Amniotic epithelial cell (primary cell): ENCODE measurements at places on chromosomes 7 and 10.
A peak's percentile ranks its signal among the peaks of the same experiment; 100 is the strongest.

DNA sequence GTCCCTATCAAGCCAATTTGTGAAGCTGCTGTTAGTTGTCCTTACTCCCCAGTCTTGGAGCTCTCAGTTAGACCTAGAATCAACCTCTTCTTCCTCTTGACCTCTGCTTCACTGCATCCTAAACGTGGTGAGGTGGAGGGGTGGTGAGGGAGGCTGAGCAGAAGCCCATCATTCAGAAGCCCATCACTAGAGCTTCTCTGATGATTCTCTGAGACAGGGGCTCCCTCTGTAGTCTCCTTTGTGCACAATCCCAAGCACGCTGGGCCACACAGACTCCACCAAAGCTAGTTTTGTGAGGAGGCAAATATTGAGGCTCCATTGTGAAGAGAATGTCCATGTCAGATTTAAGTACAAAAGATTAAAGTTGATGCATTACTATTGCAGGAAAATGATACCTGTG, 163.8 kb upstream of the PRSS1 start:
- DNase-seq, result no peak

- DNase-seq, result peak; percentile 56
Measured at GRCh38 chr7:151725844-151726651, 150.9 kb downstream of the PRKAG2 start.

GRCh38 chr10:58593008-58593407, 80.3 kb downstream of the BICC1 start:
- no peak for DNase-seq

DNA sequence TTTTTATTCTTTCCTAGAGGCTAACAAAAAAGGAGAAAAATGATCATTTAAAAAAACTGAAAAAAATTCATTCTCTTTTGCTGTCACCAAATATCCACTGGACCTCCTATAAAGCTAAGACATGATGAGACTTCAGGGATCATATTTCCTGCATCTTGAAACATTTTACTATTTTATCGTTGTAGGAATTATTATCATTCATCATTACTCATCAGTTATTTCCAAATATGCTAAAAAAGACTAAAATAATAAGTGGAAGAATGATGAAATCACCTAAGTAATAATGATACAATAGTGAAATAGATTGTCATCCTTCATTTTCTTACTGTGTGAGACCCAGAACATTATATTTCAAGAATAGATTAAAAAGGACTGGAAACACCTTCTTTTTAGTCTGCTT, 28.3 kb downstream of the TAF3 start:
- DNase-seq, result no peak

- no peak for DNase-seq
Measured at GRCh38 chr7:43868681-43869005, 674 bp downstream of the MRPS24 start.

- DNase-seq, result no peak
Measured at GRCh38 chr7:95527776-95528250, 42.1 kb downstream of the ASB4 start.

- DNase-seq, result no peak
Measured at GRCh38 chr7:138916275-138916674, 64.9 kb downstream of the KIAA1549 start.

DNA sequence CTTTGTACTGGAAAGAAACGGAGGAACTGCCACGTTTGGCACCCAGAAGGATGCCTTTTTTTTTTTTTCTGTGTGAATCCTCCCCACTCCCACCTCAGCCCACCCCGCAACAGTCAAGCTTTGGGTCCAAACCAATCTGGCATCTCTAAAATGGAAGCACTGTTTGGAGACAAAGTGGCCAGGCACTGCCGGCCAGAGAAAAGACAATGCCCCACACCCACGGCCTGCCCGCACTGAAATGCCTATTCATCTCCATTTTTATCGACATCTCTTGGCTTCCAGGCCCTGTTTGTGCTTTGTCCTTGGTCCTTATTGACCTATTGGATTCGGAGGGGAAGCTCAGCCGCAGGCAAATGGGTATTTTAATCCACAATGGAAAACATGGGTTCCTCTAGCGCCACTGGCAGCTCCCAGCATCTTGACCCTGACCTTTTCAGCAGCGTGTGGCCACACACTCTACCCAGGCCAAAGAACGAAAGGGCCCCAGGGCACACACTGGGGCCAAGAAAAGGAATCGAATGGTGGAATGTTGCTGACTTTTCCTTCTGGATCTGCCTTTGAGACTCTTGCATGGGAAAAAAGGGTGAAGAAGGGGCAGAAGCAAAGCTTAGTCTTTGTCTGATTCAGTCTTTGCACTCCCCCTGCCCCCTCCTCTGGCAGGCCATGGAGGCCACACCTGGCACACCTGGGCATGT, 162.6 kb upstream of the CDCA7L start:
- no peak for DNase-seq

- no peak for DNase-seq
Measured at GRCh38 chr7:157979636-157980340, 607.8 kb downstream of the PTPRN2 start.

DNA sequence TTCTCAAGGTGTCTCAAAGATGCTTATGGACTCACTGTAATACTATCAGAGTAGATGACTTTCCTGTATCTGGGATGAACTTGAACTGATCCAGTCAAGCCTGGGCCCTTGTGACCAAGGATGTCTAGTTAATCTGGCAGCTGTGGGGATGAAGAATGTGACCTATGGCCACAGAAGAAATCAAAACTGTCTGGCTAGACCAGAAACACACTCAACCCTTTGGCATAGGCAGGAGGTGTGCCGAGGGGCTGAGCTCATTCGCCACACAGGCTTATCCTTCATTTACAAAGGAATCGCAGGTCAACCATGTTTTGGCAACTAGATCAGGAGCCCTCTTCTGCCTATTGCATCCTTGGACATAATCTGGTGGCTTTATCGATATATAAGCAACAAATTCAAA, 110.6 kb downstream of the ATXN7L1 start:
- no peak for DNase-seq

DNA sequence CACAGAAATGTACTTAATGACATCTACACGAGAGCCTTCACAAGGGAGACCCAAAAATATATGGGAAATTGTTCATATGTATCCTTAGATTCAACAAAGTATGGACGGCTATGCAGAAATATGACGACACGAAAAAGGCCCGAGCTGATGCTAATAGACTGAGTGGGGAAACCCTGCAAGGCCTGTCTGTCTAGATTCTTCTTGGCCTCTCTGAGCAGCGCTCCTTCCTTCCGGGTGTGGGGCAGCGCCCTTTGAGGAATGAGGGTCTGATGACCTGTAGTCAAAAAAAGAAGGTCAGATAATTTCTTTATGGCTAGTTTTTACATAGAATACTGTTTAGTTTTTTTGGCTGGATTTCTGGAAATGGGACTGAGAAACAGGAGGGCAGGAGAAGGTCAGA, 192.8 kb upstream of the AKR1E2 start:
- no peak for DNase-seq

- DNase-seq, result no peak
Measured at GRCh38 chr7:1331561-1332467, 99.1 kb downstream of the UNCX start.

DNA sequence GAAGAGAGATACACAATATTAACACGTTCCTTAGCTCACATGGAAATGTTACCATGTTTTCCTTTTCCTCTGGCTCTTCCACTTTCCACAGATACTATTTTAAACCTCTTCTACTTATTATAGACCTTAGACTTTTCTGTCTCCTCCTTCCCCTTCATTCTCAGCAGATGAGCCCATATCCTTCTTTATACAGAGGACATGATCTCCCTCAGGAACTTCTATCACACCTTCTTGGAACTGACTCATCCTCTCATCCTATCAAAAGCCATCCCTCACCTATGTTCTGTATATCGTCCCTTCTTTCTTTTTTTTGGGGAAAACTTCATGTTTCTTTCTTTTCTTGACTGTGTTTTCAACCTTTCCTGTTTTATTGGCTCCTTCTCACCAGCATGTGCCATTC, 20.8 kb downstream of the MTPN start:
- no peak for DNase-seq

GRCh38 chr7:101200504-101200861, 353 bp downstream of the MOGAT3 start:
- DNase-seq, result no peak

DNA sequence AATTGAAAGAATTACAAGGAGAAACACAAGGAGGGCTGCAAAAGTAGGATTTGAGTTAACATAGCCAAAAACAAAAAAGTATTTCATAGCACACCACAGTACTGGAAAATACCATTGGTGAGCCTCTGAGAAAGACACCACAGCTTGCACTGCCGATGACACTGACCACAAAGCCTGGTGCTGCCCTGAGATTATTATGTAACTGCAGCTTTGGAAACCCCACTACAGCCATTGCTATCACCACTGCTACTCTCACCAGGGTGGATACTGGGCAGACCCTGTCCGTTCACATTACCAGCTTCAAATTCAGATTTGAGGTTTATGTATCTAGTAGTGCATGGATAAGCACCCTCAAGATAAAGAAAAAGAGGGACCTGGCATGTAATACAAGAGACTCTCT, 1246.7 kb upstream of the SORCS1 start:
- no peak for DNase-seq

DNA sequence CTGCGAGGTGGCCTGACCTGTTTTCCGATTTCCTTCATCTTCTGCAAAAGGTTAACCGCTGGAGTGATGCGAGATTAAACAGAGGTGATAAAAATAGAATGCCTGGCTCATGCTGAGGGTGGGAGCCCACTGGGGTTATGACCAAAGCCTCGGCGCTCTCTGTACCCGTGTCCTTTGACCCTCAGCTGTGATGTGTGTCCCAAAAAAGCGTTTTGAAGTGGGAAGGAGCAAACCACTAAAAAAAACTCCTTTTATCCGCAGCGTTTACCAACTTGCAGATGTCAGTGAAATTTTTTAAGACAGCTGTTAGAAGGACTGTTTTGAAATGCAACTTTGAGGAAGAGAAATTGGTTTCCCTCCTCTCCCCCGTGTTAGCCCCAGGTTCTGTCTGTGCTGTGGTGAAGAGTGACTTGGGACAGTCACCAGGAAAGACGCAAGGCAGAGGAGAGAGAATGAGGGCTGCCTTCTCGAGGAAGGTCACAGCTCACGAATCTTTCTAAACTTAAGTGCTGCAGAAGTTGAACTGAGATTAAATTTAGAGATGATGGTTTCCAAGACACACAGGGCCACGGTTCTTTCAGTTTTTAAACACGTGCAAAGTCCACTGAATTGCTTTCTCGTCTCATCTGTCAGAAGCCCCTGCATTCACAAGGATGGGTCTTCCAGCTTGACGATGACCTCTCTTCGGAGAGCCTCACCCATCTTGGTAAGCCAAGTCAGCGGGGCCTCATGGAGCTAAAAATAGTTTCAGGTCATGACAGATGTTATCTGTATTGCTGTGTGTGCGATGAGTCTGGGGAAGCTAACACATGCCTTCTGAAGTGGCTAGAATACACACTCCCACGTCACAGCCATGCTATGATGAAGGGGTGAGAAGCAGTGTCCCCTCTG, 27.6 kb downstream of the AMZ1 start:
- peak; percentile 18 for DNase-seq

DNA sequence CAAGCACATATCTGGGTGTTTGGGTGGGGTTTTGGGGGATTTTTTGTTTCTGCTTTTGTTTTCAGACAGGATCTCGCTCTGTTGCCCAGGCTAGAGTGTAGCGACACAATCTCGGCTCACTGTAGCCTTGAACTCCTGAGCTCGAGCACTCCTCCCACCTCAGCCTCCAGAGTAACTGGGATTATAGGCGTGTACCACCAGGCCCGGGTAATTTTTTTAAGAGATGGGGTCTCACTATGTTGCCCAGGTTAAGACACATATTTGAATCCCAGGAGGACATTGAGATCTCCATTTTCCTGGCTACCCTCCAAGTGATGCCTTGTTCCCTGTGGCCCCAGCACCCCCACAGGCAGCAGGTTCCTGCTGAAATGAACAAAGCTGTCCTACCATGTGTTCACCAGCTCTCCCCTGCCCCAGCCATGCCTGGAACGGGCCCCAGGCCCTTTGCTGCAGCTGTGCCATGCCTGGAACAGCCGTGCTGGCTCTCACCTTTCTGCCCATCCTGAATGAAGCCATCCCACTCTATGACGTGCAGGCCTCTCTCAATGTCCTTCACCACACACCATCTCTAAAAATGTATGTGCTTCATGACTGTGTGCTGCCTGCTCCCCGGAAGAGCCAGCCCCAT, 55.0 kb upstream of the DNAAF5 start:
- DNase-seq, result no peak

GRCh38 chr7:81161451-81162075, 242.7 kb upstream of the SEMA3C start:
- DNase-seq, result peak; percentile 95

- DNase-seq, result no peak
Measured at GRCh38 chr10:74937266-74937856, 111.0 kb downstream of the KAT6B start.
